Panc1 (cell line): ENCODE measurements at places on chromosomes 2 and 18. TPM values are rescaled to one million over a fixed set of nuclear protein-coding genes. Genes with fewer than 3 reads are reported as not detected.

GRCh38 chr2:105711394-105711793 lies 33.3 kb upstream of the NCK2 start:
- DNase-seq, result no peak

DNA sequence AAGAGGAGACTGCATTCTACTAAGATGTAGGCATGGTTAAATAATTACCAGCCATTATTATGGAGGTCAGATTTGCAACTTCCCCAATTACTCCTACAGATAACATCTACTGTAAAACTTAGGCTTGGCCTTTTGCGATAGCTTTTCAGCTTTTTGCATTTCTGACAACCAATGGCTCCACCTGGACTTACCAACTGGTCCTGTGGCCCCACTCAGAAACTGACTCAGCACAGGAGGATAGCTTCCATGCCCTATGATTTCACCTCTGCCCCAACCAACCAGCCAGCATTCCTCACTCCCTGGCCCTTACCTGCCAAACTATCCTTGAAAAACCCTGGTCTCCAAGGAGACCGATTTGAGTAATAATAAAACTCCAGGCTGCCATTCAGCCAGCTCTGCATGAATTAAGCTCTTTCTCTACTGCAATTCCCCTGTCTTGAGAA lies 28.2 kb downstream of the TUBB6 start:
- no peak for DNase-seq

DNA sequence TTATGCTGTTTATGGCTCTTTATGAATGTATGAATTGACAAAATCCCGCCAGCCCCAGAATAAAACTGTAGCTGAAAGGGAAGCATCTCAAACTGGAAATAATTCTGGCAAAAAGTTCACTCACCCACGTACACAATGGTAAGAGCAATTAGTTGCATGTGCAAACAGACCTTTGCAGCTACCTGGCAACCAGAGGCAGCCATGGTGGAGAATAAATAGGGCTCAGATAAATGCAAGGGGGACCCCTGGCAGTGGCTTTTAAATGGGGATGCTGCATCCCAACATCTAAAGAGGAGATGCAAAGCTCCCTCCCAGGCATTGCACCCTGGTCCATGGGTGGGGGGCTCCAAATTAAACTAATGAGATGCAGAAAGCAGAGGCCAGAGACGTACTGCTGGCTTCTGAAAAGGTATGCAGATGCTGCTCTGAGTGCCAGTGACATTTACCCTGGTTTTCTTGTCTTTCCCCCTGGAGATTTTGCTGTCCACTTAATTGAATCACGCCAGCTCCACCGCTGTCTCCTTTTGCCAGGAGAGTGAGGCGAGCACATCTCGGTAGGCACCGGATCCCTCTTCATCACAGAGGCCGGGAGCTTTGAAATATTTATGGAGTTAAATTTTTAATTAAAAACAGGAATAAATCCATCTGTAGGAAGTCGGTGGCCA lies 126.6 kb upstream of the NRP2 start:
- DNase-seq, result no peak

- no peak for DNase-seq
Measured at GRCh38 chr2:5343785-5344335, 348.3 kb upstream of the SOX11 start.

GRCh38 chr18:41594582-41594981 lies 360.5 kb upstream of the PIK3C3 start:
- DNase-seq, result no peak

DNA sequence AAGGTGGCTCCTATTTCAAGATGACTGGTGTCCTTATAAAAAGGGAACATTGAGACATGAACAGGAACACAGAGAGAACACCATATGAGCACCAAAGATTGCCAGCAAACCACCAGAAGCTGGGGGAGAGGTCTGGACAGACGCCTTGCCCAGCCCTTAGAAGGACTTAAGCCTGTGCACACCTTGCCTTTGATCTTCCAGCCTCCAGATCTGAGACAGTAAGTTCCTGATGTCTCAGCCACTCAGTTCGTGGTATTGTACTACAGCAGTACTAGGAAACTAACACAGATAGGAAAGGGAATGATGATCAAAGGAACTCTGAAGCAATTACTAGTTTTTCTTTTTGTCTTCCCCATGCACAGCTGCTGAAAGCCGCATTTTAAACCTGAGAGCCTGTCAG lies 137.3 kb upstream of the FHL2 start:
- no peak for DNase-seq

DNA sequence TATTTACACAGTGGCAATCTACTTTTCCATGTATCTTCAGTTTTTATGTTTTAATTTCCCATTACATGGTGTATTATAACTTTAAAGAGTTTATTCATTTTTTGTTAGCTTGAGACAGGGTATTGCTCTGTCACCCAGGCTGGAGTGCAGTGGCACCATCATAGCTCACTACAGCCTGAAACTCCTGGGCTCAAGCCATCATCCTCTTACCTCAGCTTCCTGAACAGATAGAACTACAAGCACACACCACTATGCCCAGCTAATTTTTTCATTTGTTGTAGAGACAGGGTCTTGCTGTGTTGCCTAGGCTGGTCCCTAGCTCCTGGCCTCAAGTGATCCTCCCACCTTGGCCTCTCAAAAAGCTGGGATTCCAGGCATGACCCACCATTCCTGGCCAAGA lies 66.8 kb downstream of the COA5 start:
- DNase-seq, result no peak

SEPTIN2 gene
- 303 TPM for total RNA-seq

KLHL29 gene
- 7.7 TPM for total RNA-seq

POTEI gene
- 0.92 TPM for total RNA-seq

SKOR2 gene
- not detected for total RNA-seq

TSN gene
- total RNA-seq, result 96.0 TPM

ITGB6 gene
- 0.08 TPM for total RNA-seq

TMEM18 gene
- 49.6 TPM for total RNA-seq
